ENCODE measurements at places on chromosomes 6 and 20.

DNA sequence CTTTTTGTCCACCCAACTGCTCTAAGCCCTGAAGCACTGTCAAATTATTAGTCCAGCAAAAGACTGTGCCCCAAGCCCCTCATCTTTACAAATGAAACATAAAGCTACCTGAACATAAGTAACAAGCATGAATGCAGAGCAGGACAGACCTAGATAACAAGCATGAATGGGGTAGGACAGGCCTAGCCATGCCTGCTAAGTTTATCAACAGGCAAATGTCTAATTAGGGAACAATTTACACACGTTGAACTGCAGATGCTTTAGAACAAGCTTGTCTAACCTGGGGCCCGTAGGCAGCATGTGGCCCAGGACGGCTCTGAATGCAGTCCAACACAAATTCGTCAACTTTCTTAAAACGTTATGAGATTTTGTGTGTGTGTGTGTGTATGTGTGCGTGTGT lies 13.6 kb downstream of the FBXO30 start:
- DNase-seq, result no peak
- no peak overlapping the region for H3K4me3 ChIP-seq
- no peaks in the 10 kb centered on the region for H3K36me3 ChIP-seq
- H3K27ac ChIP-seq, result no peak overlapping the region
- peaks cover 1% of the 10 kb centered on the region for H3K4me1 ChIP-seq

DNA sequence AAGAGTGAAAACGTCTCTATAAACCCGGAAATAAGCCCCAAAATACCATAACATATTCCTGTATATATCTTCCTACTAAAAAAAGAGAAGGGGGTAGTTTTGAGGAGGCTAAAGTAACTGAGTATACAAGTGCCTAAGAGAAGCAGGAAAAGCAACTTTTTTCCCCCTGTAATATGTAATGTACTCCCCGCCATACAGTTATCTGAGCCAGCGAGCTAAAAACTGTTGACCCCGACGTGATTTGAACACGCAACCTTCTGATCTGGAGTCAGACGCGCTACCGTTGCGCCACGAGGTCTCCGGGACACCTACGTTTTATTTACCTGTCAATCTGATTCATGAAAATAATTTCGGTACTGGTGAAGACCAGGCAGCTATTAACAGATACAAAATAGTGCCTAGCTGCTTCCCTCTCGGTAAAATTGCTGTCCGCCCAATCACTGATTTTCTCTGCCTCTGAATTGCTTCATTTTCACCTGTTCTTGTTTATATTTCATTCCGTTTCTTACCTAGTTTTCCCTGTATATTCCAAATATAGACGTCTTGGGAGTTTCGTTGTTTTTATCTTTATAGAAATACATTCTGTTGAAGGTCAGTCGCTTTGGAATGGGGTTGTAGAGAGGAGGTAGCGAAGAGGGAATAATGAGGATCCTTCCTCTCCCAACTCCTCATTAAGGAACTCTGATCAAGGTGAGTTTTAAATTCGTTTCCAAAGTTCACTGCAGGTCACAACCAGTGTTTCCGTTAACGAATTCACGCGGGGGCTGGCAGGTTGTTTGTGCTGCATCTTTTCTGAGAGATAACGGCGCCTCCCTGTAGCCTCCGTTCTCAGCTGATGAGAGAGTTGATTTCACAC lies 33.6 kb upstream of the BTN3A2 start:
- no peak for DNase-seq
- H3K27me3 ChIP-seq, result no peaks in the 10 kb centered on the region
- H3K4me3 ChIP-seq, result no peak overlapping the region
- H3K27ac ChIP-seq, result no peak overlapping the region

DNA sequence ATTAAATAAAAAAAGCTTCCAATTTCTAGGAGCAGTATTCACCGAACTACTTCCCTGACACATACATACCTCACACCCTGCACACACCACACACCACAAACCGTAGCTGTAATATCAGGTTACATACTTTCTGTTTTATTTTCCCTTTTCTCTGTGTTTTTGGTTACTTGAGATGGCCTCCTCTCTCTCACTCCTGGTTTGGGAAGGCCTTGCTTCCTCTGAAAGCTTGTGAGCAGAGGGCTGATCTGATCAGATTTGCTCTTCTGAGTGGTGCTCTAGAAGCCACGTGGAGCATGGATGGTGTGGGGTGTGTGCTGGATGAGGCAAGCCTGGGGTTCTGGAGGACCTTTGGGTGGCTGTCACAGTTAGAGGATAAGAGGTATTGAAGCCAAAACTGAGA lies 20.9 kb downstream of the UTRN start:
- H3K4me3 ChIP-seq, result no peak overlapping the region
- no peak overlapping the region for H3K27ac ChIP-seq

DNA sequence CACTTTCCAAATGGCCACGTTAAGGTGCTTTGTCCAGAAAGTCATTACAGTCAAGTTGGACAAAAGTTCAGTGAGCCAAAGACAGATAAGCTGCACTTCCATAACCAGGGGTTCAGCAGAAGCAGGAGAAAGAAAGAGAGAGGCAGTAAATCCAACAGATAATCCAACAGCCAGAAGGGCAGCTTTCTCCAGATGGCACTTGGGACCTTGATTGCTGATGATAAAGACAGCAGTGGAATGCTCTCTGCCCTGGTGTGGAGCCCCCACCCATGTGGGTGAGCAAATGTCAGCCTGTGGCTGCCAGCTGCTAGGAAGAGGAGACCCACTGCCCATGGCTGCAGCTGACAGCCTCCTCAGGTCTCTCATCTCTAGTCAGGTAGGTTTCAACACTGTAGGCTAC lies 18.7 kb upstream of the NRSN1 start:
- H3K27ac ChIP-seq, result no peak overlapping the region
- no peaks in the 10 kb centered on the region for H3K4me1 ChIP-seq
- no peaks in the 10 kb centered on the region for H3K36me3 ChIP-seq
- H3K4me3 ChIP-seq, result no peak overlapping the region

GRCh38 chr20:62511915-62512610 lies 36.3 kb upstream of the GATA5 start:
- no peak for DNase-seq
- H3K27me3 ChIP-seq, result no peaks in the 10 kb centered on the region
- no peak overlapping the region for H3K4me3 ChIP-seq
- no peak overlapping the region for H3K27ac ChIP-seq
- no peaks in the 10 kb centered on the region for H3K4me1 ChIP-seq

- H3K27ac ChIP-seq, result no peak overlapping the region
- H3K27me3 ChIP-seq, result no peaks in the 10 kb centered on the region
- no peak overlapping the region for H3K4me3 ChIP-seq
- no peaks in the 10 kb centered on the region for H3K36me3 ChIP-seq
- DNase-seq, result no peak
- H3K4me1 ChIP-seq, result peaks cover 12% of the 10 kb centered on the region
Measured at GRCh38 chr20:5172167-5172601, 45.4 kb downstream of the CDS2 start.

DNA sequence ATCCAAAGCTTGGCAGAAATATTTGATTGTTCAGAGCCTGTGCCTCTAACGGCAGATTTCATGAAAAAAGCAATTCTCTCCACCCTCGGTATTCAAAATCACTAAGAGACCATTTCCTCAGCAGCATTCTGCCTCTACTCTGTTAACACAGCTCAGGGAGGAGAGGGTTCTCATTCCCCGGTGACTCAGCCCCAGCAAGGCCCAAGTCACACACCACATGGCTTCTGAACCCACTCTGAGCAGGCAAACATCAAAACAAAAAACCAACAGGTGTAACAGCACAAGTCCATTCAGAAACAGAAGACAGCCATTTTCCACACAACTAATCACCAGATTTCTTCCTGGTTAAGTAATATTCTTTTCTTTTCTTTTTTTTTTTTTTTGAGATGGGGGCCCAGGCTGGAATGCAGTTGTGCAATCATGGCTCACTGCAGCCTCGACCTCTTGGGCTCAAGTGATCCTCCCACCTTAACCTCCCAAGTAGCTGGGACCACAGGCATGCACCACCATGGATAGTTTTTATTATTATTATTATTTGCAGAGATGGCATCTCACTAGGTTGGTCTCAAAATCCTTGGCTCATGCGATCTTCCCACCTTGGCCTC lies 55.4 kb downstream of the GFOD1 start:
- no peak overlapping the region for H3K27ac ChIP-seq
- no peaks in the 10 kb centered on the region for H3K27me3 ChIP-seq
- H3K36me3 ChIP-seq, result no peaks in the 10 kb centered on the region
- H3K4me3 ChIP-seq, result no peak overlapping the region
- DNase-seq, result no peak

DNA sequence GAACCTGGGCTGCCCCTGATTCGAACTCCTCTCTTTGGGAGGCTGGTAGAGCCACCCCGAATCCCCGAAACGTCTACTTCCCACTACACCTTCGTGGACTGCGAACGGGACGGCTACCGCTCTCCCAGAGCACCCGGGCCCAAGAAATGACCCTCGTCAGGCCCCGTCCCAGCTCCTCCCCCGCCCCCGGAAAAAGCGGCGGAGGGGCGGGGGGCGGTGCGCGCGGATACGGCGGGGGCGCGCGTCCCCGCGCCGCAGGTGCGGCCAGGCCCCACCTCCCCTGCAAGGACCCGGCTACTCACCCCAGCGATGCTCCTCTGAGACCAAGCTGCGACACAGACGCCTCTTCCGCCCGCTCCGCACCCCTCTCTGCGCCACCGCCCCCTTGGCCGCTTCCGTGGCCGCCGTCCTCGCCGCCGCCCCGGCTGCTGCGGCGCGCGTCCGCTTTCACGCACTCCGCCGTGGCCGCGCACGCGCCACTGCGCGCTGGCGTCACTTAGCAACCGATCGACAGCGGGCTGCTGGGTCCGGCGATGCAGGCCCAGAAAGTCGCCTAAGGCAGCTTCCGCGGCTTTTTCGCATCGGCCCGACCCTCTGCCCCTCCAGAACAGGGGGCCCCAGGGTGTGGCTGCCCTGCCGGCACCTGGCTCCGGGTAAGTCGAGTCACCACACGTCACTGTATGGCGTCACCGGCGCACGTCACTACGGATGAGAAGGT lies at the start of gene BTBD9:
Gene BTBD9, minus strand, starts transcription at position 432 of the 718 bp plus-strand sequence.
- peak within 1 kb of the TSS; percentile 88 for H3K4me3 ChIP-seq
- no peaks in the 10 kb centered on the region for H3K36me3 ChIP-seq
- DNase-seq, result peak; percentile 82
- peak within 1 kb of the TSS; percentile 74 for H3K27ac ChIP-seq
- H3K4me1 ChIP-seq, result peaks cover 5% of the 10 kb centered on the region
- H3K27me3 ChIP-seq, result no peaks in the 10 kb centered on the region

GRCh38 chr20:20782755-20783154 lies 70.3 kb upstream of the RALGAPA2 start:
- H3K27ac ChIP-seq, result no peak overlapping the region
- H3K4me3 ChIP-seq, result no peak overlapping the region
- no peak for DNase-seq
- no peaks in the 10 kb centered on the region for H3K36me3 ChIP-seq
- H3K4me1 ChIP-seq, result peaks cover 16% of the 10 kb centered on the region

DNA sequence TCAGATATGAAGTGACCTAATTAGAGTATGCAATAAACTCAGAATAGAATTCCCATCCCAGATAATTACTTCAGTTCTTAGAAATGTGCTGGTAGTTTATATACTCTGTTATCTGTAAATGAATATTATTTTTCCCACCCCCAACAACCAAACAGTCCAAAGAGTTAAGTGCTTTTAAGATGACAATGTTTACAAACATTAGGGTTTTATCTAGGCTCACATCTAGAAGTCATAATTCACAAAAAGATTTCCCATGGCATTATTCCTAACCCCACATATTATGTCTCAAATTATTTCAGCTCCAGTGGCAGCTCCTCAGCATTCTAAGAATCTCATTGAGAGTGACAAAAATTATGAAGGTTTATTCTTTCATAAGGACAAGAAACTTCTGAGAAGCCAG lies 120.9 kb downstream of the TASP1 start:
- no peak overlapping the region for H3K27ac ChIP-seq
- H3K4me3 ChIP-seq, result no peak overlapping the region
- no peaks in the 10 kb centered on the region for H3K36me3 ChIP-seq
- no peaks in the 10 kb centered on the region for H3K27me3 ChIP-seq
- H3K4me1 ChIP-seq, result no peaks in the 10 kb centered on the region
- DNase-seq, result no peak

Measured in ovary (tissue), 10 donors.